H7 (cell line): ENCODE measurements at places on chromosomes 5 and 9. TPM values are rescaled to one million over a fixed set of nuclear protein-coding genes. Genes with fewer than 3 reads are reported as not detected.

Gene SPIN1
- total RNA-seq = 73.2 and 82.1 TPM in 2 replicates

Gene RBM27
- total RNA-seq = 22.7 and 30.0 TPM in 2 replicates

Gene NADK2
- total RNA-seq = 15.3 and 16.0 TPM in 2 replicates

Gene IDNK
- 0.78 and 1.4 TPM in 2 replicates for total RNA-seq

Gene ALDH1A1
- total RNA-seq = 1.6 and 4.5 TPM in 2 replicates
